ENCODE measurements at places on chromosomes 3 and 15.

- DNase-seq = peak; percentile 34
These were observed 486 bp downstream of the CDIN1 start for GRCh38 chr15:36579792-36580431.

DNA sequence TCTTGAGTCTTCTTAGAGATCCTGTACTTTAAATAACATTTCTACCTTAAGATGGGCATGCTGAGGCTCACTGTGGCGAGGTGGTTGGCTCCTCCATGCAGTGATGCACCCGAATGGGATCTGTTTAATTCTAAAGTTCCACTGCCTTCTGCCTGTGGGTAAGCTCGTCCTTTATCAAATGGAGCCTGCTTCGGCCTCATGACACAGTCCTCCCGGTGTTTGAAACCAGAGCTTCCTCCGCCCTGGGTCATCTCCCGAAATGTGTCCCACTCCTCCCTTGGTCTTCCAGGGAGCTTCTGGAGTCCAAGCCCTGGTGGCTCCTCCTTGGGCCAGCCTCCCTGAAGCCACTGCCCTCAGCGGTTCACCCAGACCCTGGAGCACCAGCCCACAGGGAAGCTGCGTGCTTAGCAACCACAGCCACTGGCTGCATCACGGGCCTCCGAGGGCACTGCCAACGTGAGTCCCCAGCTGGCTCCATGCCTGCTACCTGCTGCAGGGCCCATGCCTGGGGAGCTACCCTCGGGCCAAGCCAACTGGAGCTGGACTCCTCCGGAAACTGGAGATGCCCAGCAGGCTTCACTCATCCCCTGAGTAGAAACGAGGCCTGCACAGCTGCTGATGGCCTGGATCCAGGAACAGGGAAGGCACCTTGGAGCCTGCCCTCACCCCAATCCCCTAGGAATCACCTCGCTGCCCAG, 3.3 kb downstream of the RHCG start:
- DNase-seq = no peak

DNA sequence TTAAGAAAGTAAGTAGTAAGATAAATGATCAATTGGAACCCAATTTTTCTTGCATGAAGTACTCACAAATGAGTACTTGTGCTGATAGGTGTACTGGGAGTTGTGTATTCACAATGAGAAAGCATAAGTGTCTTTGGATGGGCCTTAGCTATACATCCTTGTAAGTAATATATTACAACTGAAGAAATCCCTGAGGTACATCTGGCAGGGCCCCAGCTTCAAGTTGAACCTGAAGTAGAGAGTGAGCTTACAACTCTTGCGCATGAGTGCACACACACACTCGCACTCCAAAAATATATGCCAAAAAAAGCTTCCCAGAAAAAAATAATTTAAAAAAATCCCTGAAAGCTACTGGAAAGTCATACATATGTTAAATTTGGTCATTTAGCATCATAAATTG, 222.5 kb downstream of the ROBO2 start:
- DNase-seq = no peak

DNA sequence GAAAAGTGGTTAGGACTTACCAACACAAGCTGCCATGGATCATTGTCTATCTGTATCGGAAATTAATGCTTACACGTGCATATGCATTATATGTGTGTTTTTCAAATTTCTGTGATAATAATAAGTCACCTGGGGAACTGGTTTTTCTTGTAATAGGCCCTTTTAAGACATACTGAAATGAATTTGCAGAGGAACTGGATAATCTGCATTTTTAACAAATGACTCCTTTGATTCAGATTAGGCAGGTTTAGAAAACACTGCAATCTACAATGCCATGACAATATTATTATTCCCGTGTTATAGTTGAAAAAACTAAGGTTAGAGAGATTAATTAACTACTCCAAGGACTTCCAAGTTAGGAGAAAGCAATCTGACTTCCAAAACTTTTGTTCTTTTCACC, 23.4 kb downstream of the STRIT1 start:
- no peak for DNase-seq

DNA sequence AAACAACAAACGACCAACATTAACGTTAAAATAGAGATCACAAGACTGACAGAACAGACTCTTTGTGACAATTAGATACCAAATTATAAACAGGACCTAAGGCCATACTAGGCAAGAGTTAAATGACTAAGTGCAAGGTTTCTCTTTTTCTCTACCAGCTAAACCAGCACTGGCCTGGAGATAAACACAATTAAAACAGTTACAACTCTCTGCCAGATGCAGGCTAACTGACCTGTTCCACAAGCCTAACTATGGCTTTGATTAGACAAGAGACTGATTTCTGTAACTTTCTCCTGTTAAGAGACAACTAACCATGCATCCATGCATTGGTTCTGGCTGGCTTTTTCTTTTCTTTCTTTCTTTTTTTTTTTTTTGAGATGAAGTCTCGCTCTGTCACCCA, 1.6 kb upstream of the ARL8B start:
- no peak for DNase-seq

Data from stimulated activated CD4-positive, alpha-beta T cell treated with anti-CD3 and anti-CD28 coated beads, Interleukin-1b, Interleukin-23, amount 100 ng/mL, for 48 hours (primary cell).